ENCODE measurements at places on chromosomes 13 and 19.

- DNase-seq, result no peak
Observed at GRCh38 chr13:73411067-73411809, 352.4 kb downstream of the KLF5 start.

DNA sequence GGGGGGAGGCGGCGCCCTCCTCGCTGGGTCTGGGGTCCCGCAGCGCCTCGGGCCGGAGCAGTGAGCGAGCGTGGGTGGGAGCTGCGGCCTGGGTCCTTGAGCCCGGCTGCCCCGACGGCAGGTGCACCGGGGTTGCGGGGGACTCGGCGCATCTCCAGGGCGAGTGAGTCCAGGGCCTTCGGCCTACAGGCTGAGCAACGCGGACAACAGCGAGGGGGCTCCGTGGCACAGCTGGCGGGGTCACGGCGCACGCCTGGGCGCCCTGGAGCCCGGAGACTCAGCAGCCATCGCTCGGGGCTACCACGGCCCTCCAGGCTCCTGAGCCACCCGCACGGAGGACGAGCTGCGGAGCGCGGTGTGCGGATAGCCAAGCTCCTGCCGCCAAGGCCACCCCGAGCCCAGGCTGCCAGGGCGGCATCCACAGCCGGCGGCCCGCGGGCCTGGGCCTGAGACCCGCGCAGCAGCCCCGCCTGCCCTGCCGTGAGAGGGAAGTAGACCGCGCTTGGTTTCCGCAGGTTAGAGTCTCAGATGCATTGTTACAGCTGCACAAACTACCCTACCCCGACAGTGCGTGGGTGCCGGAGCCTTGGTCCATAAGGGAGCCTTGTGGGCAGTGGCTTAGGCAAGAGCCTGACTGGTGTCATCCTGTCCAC, 253.9 kb upstream of the SGCG start:
- DNase-seq, result no peak

- DNase-seq, result no peak
Observed at GRCh38 chr19:23916991-23917390, 2.3 kb downstream of the ZNF726 start.

DNA sequence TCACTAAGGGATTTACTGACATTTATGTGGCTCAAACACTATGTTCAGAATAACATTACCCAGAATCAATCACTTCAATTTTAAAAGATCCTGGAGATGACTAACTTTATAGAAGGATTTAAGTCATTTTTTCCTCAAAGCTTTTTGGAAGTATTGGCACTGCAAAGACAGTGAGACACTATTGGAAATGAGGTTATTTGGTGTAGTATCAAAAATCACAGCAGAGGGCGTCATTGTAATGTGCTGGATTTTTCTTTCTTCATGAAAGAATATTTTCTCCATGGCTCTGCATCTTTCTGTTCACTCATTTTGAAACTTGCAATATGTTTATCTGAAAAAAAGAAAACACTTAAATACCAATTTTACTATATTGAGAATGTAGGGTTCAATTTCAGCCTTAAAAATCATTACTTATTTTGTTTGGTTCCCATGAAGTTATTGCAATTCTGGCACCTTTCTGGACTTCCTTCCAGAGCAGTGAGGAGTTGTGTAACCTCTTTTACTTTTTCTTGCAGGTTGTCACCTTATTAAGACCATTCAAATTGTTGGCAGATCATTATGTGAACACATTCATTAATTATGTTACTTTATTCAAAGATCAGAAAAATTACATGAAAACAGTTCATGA, 3.7 kb upstream of the CSNK1A1L start:
- no peak for DNase-seq

GRCh38 chr13:99173606-99174005, 27.0 kb upstream of the UBAC2 start:
- DNase-seq, result no peak

- DNase-seq, result no peak
Observed at GRCh38 chr19:11479898-11480714, 740 bp downstream of the ELAVL3 start.

- no peak for DNase-seq
Observed at GRCh38 chr19:5049561-5049960, 80.6 kb downstream of the KDM4B start.

GRCh38 chr13:34070544-34071303, 252.8 kb downstream of the RFC3 start:
- DNase-seq, result no peak

All from stimulated activated CD8-positive, alpha-beta memory T cell treated with anti-CD3 and anti-CD28 coated beads, Interleukin-4, amount 100 ng/mL, for 48 hours (primary cell).